ENCODE measurements at places on chromosomes 7 and 10. TPM values are rescaled to one million over a fixed set of nuclear protein-coding genes. Genes with fewer than 3 reads are reported as not detected.

DNA sequence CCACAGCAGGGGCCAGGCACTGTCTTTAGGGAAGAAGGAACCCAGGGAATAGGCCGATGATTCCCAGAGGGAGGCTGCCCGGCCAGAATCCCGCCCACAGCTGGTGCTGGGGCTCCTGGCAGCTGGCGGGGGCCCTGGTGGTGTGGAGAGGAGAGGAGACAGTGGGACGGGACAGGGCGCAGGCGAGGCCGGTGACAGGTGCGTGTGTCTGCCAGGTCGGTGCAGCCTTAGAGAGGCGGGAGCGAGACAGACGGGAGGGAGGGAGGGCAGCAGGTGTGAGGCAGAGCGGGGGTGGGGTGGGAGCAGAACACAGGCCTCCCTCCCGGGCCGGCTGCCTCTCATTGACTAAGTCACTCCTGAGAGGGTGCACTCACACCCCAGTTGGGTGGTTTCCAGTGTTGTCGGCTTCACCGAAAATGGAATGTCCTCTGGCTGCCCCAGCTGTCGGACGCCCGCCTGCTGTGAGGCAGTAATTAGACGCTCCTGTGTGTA, 55.2 kb downstream of the ELFN1 start:
- DNase-seq = peak; percentile 89

HMX3 gene
- total RNA-seq = not detected

GPR146 gene
- 9.4 TPM for total RNA-seq

DNA sequence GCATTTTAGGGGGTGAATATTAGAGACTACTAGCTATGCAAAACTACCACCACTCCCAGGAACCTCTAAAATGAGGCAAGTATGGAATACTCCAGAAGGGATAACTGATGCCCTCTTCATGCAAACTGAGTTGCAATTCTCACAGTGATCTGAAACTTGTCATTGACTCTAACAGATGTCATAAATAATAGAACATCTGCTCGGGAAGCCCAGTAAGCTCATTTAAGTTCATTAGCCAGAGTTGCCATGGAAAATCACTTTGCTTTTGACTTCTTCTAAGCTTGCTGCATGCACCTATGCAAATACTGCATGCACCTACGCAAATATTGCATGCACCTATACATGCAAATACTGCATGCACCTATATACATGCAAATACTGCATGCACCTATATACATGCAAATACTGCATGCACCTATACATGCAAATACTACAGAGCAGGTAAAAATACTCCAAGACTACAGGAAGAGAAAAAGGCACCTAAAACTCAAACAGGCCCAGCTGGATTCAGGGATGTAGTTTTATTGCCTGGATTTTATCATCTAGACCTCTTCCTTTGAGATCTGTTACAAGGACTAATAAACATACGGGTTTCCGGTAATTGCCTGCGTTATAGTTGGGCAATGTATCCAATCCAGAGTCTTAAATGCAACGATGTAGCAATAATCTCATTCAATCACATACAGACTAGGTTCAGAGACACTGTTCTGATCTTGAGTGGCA, 1061.1 kb upstream of the AUTS2 start:
- DNase-seq = no peak

GLCCI1 gene
- total RNA-seq = 8.3 TPM

- no peak for DNase-seq
Observed at GRCh38 chr10:130959752-130960195, 351.7 kb downstream of the TCERG1L start.

DNA sequence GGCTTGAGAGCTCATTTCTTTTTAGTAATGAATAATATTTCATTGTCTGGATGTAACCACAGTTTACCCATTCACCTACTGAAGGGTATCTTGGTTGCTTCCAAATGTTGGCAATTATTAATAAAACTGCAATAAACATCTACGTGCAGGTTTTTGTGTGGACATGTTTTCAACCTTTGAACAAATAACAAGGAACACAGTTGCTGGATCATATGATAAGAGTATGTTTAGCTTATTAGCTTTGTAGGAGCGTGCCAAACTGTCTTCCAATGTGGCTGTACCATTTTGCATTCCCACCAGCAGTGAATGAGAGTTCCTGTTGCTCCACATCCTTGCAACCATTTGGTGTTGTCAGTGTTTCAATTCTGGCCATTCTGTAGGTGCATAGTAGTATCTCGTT, 49.0 kb downstream of the CSGALNACT2 start:
- DNase-seq = no peak

DNA sequence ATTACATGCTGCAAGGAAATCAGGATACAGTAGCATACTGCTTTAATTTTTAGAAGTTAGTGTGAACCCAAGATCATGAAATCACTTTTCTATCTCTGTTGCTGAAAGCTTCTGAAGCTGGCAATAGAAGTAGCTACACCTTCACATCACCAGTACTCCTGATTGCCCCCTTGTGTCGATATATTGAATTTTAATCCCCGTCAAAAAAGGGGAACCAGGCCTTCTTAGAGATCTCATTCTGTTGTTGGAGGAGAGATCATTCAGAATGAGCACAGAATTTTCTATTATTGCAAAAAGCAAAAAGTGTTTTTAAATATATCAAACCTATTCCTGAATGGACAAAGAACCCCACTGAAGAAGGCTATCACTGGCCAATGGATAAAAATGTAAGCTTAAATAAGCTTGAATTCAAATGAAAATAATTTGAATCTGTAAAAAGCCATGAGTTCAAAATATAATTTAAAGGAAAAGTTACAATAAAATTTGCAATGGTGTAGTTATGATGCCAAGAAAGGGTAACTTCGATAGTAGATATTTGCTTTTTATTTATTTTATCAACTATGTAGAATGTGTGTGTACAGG, 39.7 kb upstream of the TEX47 start:
- no peak for DNase-seq

AHR gene
- 28.0 TPM for total RNA-seq

TMEM72 gene
- 0.71 TPM for total RNA-seq

ZNF22 gene
- 15.4 TPM for total RNA-seq

SUN3 gene
- total RNA-seq = not detected

- DNase-seq = no peak
Observed at GRCh38 chr7:13108061-13108460, 420.6 kb downstream of the ARL4A start.

USP6NL gene
- 8.7 TPM for total RNA-seq

SEMA3E gene
- 0.21 TPM for total RNA-seq

DNA sequence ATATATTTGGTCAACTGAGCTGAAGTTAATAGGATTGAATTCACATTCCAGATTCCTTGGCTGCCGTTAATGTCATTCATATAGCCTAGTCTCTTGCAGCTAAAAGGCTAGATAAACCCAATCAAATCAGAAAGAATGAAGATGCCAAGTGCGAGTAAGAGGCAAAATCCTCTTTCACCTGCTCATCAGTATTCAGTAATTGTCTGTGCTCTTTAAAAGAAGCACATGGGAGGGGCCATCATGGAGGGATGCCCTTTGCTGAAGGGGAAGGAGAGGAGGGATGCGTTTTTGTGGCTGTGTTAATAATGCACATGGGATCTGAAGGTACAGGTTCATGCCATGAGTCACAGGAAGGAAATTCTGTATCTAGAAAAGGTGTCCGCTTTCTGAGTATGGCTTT, 232.2 kb downstream of the TMEM178B start:
- no peak for DNase-seq

DNA sequence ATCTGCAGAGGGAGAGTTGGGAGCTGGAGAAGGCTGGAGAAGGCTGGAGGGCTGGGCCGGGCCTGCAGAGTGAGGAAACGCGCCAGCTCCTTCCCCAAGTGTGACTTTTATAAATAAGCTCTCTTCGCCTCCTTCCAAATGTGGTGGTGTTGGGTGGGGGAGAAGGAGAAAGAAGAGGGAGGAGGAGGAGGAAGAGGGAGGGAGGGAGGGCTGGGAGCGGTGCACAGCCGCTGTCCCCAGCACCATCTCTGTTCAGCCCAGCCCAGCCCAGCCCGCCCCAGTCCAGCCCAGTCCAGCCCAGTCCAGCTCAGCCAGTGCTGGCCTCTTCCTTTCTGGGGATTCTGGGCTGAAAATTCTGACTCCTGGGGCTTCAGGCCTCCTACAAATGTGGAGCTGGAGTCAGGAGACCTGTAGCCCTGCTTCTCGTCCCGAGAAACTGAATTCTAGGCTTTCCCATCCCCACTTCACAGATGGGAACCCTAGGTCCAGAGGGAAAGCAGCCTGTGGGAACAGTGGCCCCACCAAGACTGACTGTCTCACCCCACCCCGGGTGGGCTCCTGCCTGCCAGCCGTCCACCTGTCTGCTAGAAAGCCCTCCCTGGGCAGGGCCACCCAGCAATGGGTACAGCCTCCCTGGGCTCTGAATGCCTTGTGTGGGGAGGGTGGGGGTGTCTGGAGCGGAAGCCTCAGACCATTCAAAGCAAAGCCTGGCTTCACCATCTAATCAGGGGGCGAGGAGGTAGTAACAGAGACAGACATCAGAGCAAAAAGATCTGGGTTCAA, 2.3 kb downstream of the STX1A start:
- DNase-seq = peak; percentile 79

DOCK4 gene
- total RNA-seq = 17.3 TPM

DNA sequence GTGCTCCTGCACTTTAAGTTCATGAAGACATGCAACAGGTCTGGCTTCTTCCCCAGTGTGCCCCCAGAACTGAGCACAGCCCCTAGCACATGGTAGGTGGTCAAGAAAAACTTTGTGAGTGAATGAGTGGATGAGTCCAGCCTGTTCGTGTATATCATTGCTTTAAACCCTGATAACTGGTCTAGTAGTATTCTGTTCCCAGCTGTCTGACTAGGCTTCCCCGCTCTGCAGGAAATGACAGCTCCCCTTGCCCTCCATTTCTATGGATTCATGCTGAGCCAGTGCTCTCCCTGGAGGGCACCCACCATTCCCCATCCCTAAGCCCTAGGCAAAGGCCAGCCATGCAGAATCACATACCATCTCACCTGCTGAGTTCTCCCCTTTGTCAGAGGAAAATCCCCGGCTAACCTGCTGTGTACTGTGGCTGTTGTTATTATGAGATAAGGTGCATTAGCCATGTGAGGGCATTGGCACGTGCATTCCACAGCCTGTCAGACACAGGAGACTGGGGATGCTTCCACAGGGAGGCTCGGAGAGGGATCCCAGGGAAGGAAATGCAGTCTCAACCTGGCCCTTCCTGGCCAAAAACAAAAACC, 698.9 kb downstream of the GRID1 start:
- DNase-seq = no peak

DNA sequence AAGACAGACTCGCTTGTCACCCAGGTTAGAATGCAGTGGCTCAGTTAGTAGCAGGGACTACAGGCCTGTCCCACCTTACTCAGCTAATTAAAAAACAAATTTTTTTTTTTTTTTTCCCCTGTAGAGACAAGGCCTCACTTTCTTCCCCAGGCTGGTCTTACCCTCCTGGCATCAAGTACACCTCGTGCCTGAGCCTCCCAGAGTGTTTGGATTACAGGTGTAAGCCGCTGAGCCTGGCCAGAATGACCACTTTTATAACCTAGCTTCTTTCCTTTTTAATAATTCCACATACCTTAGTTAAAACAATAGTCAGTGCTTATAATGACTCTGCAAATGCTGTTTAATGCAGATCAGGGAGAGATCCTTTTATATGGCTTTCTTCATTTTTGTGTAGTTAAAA, 31.3 kb downstream of the RSBN1L start:
- DNase-seq = no peak

CPED1 gene
- total RNA-seq = 20.8 TPM

GRCh38 chr10:101453791-101454718, 100.1 kb downstream of the BTRC start:
- no peak for DNase-seq

FBXO24 gene
- total RNA-seq = 0.74 TPM

DNA sequence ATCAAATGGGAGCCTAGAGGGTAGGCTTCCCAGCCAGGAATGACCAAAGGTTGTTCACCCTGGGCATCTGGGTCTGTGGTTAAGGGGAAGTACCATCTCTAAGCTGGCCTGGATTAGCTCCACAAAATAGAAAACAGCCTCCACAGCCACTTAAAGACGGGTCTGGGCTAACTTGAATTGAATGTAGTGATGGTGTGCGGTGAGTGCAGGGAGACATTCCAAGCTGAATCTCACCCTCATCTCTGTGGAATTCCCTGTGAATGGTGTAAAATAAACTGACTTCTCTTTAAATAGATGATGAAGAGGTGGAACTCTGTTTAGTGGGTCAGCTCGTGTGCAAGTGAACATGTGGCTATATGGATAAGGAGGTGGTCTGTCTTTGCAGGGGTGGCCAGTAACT, 251.0 kb downstream of the DYNC1I1 start:
- no peak for DNase-seq

- DNase-seq = no peak
Observed at GRCh38 chr7:45647967-45648670, 74.0 kb downstream of the ADCY1 start.

GRCh38 chr10:3424111-3424851, 251.7 kb upstream of the PITRM1 start:
- peak; percentile 83 for DNase-seq

GRCh38 chr10:35637462-35637861, 4.6 kb downstream of the FZD8 start:
- DNase-seq = no peak

- DNase-seq = no peak
Observed at GRCh38 chr10:86373251-86373650, 6.7 kb upstream of the GRID1 start.

MRLN gene
- total RNA-seq = not detected

AKR1C8 gene
- not detected for total RNA-seq

- no peak for DNase-seq
Observed at GRCh38 chr7:98305951-98306535, 24.6 kb downstream of the BRI3 start.

DNA sequence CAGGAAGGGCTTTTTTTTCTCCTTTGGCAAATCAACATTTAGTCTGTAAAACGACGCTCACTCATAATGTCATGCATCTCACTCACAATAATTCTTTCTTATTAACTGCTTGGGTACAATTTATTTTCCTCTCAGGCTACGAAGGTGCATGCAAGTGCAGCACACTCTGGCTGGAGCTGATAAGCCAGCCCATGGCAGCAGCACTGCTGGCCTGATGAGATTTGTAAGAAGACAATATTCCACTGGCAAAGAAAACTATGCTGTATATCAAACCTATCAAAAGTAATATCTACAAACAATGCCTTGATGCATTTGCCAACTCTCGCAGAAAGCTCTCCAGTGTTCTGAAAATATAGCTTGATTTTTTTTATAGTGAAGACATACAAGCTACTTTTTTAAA, 170.0 kb upstream of the PHF14 start:
- DNase-seq = no peak

KLLN gene
- total RNA-seq = 0.46 TPM

All from right cardiac atrium (tissue), 5 donors.